ENCODE measurements at places on chromosomes 5 and 9.

DNA sequence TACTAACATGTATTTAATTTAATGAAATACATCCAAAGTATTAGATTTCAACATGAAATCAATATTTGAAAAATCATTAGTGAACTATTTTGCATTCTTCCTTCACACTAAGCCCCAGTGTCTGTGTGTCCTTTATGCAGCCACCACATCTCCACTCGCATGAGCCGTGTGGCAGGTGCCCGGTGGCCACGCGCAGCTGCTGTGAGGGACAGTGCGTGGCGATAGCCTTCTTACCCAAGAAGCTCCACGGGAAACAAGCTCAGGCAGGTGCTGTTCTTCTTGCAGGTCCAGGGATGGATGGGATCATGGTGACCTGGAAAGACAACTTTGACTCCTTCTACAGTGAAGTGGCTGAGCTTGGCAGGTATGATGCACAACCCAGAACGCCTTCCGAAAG is 79.3 kb upstream of the OTULINL start:
- no peaks in the 10 kb centered on the region for H3K36me3 ChIP-seq
- no peak for DNase-seq
- no peak overlapping the region for H3K27ac ChIP-seq

GRCh38 chr9:134158753-134159392 is 5.5 kb downstream of the RNU6ATAC start:
- no peak for DNase-seq
- peaks cover 9% of the 10 kb centered on the region for H3K4me1 ChIP-seq
- no peaks in the 10 kb centered on the region for H3K27me3 ChIP-seq
- H3K27ac ChIP-seq: no peak overlapping the region

GRCh38 chr9:94610181-94610606 is 16.6 kb upstream of the FBP2 start:
- no peak overlapping the region for H3K27ac ChIP-seq
- peaks cover 7% of the 10 kb centered on the region for H3K4me1 ChIP-seq
- no peaks in the 10 kb centered on the region for H3K36me3 ChIP-seq
- H3K27me3 ChIP-seq: peaks cover 58% of the 10 kb centered on the region
- H3K4me3 ChIP-seq: no peak overlapping the region
- no peak for DNase-seq

DNA sequence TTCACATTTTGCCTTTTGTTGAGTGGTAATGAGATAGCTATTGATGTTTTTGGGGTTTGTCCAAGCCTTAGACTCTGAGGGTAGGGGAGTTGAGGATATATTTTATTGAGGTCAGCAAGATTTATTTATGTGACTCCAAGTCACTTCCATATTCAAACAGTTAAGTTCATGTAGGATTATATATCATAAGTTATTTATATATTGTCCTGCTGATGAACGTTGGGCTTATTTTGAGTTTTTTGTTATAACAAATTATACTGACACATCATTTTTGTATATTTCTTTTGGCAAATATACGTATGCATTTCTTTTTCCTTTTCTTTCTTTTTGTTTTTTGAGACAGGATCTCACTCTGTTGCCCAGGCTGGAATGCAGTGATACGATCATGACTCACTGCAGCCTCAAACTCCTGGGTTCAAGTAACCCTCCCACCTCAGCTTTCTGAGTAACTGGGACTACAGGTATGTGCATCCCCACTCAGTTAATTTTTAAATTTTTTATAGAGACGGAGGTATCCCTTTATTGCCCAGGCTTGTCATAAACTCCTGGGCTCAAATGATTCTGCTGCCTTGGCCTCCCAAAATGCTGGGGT is 23.5 kb upstream of the IL12B start:
- H3K27me3 ChIP-seq: peaks cover 65% of the 10 kb centered on the region
- no peaks in the 10 kb centered on the region for H3K36me3 ChIP-seq
- no peak overlapping the region for H3K4me3 ChIP-seq
- peaks cover 3% of the 10 kb centered on the region for H3K4me1 ChIP-seq

- H3K27ac ChIP-seq: no peak overlapping the region
- no peak overlapping the region for H3K4me3 ChIP-seq
- DNase-seq: no peak
- no peaks in the 10 kb centered on the region for H3K27me3 ChIP-seq
Observed at GRCh38 chr5:50875002-50875344, 208.5 kb downstream of the PARP8 start.

DNA sequence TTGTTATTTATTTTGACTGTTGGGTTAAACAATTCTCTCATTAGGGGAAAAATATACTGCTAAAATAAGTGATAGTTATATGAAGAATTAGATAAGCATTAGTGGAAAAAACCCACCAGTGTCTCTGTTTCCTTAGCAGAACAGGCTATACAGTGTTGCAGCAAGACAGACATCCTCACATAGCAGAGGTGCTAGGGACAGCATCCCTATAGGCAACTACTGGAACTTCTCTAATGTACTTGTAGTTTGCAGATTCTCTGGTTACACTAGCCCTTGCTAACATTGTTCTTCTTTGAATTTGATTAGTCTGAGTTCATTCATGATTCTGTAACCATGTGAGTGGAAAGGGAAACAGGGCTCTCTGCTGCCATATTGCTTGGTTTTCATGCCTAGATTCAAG is 661.8 kb upstream of the RGMB start:
- H3K27ac ChIP-seq: no peak overlapping the region
- H3K27me3 ChIP-seq: no peaks in the 10 kb centered on the region
- no peak for DNase-seq
- no peak overlapping the region for H3K4me3 ChIP-seq
- H3K4me1 ChIP-seq: no peaks in the 10 kb centered on the region

DNA sequence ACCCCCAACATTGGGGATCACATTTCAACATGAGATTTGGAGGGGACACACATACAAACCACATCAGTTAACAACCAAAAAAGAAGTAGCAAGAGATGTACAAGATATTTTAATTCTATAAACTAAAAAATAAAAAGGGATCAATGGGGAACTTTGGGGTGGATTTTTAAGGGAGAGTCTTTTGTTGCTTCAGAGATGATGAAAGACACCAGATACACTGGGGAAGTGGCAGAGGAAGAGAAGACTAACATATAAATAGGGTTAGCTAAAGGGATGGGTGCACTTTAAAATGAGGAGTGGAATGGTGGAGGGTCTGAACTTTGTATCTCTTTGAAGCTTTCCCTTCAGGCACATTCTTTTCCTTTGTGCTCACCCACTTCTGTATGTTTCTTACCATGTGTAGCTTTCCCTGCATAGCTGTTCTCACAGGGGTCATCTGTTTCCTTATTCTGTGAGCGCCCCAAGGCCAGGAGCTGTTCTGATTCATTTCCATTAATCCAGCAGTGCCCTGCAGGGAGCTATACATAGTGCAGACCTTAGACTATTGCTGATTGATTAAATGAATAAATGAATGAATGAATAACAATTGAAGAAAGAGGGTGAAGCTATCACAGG is 531.6 kb upstream of the KLF4 start:
- no peaks in the 10 kb centered on the region for H3K27me3 ChIP-seq
- no peak overlapping the region for H3K27ac ChIP-seq
- H3K36me3 ChIP-seq: no peaks in the 10 kb centered on the region
- no peak overlapping the region for H3K4me3 ChIP-seq

DNA sequence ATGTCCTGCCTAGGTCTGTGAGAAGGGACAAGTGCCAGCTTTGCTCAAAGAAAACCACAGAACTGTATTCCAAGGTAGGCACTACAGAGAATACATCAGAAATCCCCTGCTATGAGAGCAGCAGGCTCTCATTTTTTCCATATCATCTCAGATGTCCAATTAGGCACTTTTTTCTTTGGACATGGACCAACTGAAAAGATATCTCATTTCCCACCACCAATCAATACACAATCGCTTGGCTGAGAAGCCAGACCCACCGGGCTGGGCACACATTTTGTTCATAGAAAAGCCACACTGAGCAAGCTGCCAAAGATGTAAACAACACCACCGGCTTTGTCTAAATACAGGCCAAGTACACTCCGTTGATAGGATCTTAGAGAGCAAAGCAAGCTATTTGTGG is 25.9 kb downstream of the STOM start:
- no peaks in the 10 kb centered on the region for H3K27me3 ChIP-seq
- H3K4me3 ChIP-seq: no peak overlapping the region
- no peak overlapping the region for H3K27ac ChIP-seq
- peaks cover 10% of the 10 kb centered on the region for H3K4me1 ChIP-seq
- H3K36me3 ChIP-seq: peaks cover 10% of the 10 kb centered on the region

GRCh38 chr5:38670878-38671277 is 114.4 kb upstream of the LIFR start:
- H3K27ac ChIP-seq: no peak overlapping the region
- no peaks in the 10 kb centered on the region for H3K36me3 ChIP-seq
- peaks cover 3% of the 10 kb centered on the region for H3K27me3 ChIP-seq
- no peak overlapping the region for H3K4me3 ChIP-seq
- DNase-seq: no peak

- H3K4me3 ChIP-seq: no peak overlapping the region
- H3K36me3 ChIP-seq: no peaks in the 10 kb centered on the region
- DNase-seq: no peak
- H3K27me3 ChIP-seq: peaks cover 57% of the 10 kb centered on the region
Observed at GRCh38 chr5:139708877-139709581, 60.9 kb downstream of the CXXC5 start.

- H3K27ac ChIP-seq: peak overlapping the region; percentile 49
- H3K27me3 ChIP-seq: no peaks in the 10 kb centered on the region
- H3K4me1 ChIP-seq: peaks cover 37% of the 10 kb centered on the region
- peak overlapping the region; percentile 6 for H3K4me3 ChIP-seq
- peaks cover 67% of the 10 kb centered on the region for H3K36me3 ChIP-seq
Observed at GRCh38 chr5:172133359-172134029, 54.5 kb downstream of the STK10 start.

DNA sequence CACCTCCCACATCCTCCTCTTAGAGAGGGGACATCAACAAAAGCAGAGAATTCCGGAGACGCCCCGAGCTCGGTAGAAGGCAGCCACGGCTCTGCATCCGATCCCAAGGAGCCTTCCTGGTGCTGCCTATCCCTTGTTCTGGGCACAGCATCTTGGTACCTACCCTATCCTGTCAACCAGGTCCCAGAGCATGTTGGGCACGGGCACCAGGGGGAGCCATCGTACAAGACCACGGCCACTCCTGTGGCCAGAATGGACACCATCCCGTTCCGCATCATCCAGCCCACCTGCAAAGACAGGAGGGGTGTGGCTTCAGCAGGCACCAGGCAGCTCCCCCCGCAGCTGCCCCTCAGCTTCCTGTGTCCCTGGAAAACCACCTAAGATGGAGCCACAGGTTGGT is 62.7 kb upstream of the ZNF354A start:
- H3K27me3 ChIP-seq: no peaks in the 10 kb centered on the region
- no peaks in the 10 kb centered on the region for H3K36me3 ChIP-seq
- H3K4me1 ChIP-seq: no peaks in the 10 kb centered on the region
- no peak overlapping the region for H3K4me3 ChIP-seq
- no peak overlapping the region for H3K27ac ChIP-seq

DNA sequence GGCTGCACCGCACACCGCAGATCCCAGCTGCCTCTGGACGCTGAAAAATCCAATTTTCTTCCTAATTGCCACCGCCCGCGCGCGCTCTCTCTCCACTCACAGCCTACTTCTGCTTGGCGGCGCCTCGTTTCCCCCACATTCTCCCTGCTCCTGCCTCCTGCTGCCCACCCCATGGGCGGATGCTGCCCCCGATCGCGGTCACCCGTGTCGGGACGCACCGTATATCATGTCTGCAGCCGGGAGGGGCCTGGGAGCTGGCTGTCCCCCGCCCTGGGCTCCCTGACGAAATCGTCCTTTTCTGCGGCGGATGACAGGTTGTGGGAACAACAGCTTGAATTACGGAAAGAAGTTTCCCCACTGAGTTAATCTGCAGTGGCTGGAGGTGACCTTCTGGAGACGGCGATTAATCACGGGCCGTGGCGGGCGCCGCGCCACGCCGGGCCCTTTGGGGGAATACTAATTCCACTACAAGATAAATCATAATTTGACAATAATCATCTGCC is 36.3 kb upstream of the PSD2 start:
- no peak overlapping the region for H3K4me3 ChIP-seq
- no peak for DNase-seq
- H3K27ac ChIP-seq: no peak overlapping the region
- no peaks in the 10 kb centered on the region for H3K36me3 ChIP-seq

- peak; percentile 29 for DNase-seq
- H3K4me3 ChIP-seq: peak overlapping the region; percentile 98
- H3K4me1 ChIP-seq: peaks cover 56% of the 10 kb centered on the region
- H3K27ac ChIP-seq: peak overlapping the region; percentile 88
- H3K36me3 ChIP-seq: peaks cover 18% of the 10 kb centered on the region
Observed at GRCh38 chr5:173328844-173329490, 753 bp upstream of the STC2 start.

DNA sequence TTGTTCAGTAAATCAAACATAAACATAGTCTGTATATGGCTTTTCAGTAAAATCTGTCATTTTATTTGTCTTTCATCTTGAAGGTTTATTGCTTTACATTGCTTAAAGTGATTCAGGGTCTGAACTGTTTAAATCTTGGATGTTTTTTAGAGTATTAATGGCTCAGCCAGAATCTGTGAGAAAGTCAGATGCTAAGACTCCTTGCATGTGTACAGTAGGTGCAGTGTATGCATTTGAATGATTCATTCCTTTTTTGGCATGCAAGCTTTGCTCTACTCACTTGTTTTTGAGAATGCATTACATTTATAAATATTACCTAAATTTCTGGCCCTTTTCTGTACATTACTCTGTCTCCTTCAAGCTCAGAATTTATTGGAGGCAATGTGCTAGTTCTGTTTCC is 271.0 kb upstream of the RIOK2 start:
- no peak overlapping the region for H3K4me3 ChIP-seq
- no peak overlapping the region for H3K27ac ChIP-seq
- no peaks in the 10 kb centered on the region for H3K36me3 ChIP-seq
- H3K4me1 ChIP-seq: no peaks in the 10 kb centered on the region
- H3K27me3 ChIP-seq: no peaks in the 10 kb centered on the region
- no peak for DNase-seq

DNA sequence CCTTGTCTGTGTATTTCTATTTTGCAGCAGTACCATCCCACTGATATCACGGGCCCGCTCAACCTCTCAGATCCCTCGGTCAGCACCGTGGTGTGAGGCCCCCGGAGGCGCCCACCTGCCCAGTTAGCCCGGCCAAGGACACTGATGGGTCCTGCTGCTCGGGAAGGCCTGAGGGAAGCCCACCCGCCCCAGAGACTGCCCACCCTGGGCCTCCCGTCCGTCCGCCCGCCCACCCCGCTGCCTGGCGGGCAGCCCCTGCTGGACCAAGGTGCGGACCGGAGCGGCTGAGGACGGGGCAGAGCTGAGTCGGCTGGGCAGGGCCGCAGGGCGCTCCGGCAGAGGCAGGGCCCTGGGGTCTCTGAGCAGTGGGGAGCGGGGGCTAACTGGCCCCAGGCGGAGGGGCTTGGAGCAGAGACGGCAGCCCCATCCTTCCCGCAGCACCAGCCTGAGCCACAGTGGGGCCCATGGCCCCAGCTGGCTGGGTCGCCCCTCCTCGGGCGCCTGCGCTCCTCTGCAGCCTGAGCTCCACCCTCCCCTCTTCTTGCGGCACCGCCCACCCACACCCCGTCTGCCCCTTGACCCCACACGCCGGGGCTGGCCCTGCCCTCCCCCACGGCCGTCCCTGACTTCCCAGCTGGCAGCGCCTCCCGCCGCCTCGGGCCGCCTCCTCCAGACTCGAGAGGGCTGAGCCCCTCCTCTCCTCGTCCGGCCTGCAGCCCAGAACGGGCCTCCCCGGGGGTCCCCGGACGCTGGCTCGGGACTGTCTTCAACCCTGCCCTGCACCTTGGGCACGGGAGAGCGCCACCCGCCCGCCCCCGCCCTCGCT is 1.9 kb downstream of the LRRC26 start:
- no peaks in the 10 kb centered on the region for H3K4me1 ChIP-seq
- H3K36me3 ChIP-seq: no peaks in the 10 kb centered on the region
- H3K27ac ChIP-seq: no peak overlapping the region
- DNase-seq: no peak

GRCh38 chr5:103109277-103109676 is 10.7 kb downstream of the GIN1 start:
- H3K27ac ChIP-seq: no peak overlapping the region
- no peak for DNase-seq
- H3K4me1 ChIP-seq: peaks cover 15% of the 10 kb centered on the region
- H3K36me3 ChIP-seq: peaks cover 25% of the 10 kb centered on the region
- H3K27me3 ChIP-seq: no peaks in the 10 kb centered on the region
- no peak overlapping the region for H3K4me3 ChIP-seq

Data from T-helper 2 cell treated with Interferon-gamma antibody and Interleukin-4, amounts not matched to agents 5 μg/mL and 100 μg/mL, for 36 hours (primary cell).